ENCODE measurements at places on chromosomes 13 and 19. TPM values are rescaled to one million over a fixed set of nuclear protein-coding genes. Genes with fewer than 3 reads are reported as not detected.
A peak's percentile ranks its signal among the peaks of the same experiment; 100 is the strongest.

DNA sequence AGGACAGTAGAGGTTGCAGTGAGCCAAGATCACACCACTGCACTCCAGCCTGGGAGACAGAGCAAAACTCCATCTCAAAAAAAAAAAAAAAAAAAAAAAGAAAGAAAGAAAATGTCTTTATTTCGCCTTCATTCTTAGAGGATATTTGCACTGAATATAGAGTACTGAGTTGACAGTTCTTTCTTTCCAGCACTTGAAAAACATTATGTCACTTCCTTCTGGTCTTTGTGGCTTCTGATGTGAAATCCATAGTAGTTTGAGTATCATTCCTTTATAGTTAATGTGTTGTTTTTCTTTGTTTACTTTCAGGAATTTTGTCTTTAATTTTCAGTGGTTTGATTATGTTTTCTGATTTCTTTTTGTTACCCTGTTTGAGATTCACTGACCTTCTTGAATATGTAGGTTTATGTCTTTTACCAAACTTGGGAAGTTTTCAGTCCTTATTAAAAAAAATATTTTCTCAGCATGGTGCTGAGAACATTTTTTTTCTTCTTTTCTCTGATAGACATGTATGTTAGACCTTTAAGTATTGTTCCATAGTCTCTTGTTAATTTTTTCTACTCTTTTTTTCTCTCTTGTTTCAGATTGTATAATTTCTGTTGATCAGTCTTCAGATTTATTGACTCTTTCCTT lies 50.1 kb downstream of the PCCA start:
- no peak for DNase-seq

DNA sequence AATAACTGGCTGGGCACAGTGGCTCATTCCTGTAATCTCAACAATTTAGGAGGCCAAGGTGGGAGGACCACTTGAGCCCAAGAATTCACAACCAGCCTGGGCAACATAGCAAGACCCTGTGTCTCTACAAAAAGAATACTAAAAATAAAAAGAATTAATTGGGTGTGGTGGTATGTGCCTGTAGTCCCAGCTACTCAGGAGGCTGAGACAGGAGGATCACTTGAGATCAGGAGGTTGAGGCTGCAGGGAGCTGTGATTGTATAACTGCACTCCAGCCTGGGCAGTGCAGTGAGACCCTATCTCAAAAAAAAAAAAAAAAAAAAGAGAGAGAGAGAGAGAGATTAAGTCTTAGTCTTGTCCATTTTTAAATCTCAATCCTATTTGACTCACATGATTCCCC lies 35.6 kb upstream of the SERPINE3 start:
- no peak for DNase-seq

GRCh38 chr19:13163609-13164342 lies 13.6 kb downstream of the IER2 start:
- DNase-seq = peak; percentile 84

GRCh38 chr13:110256126-110256905 lies 50.6 kb downstream of the COL4A1 start:
- no peak for DNase-seq

DNA sequence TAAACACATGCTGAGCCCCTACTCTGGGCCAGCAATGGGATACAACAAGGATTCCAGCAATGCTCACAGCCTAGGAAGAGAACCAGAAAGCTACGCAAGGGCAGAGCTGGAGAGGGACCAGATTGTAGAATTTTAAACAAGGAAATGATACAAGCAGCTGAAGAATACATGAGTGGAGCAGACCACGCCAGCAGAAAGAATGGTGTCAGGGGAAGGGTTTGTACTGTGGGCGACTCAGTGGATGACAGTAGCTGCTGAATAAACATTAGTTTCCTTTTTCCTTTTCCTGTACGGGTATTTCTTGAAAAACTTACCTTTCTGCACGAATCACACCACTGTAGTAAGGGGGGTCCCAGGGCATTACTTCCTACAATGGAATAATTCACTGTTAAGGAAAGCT lies 30.7 kb downstream of the MIPEP start:
- no peak for DNase-seq

GRCh38 chr13:38888309-38888708 lies 102.3 kb downstream of the STOML3 start:
- DNase-seq = no peak

- no peak for DNase-seq
These were observed 3.4 kb downstream of the ZNF823 start for GRCh38 chr19:11735375-11735774.

GRCh38 chr19:1810439-1811160 lies 1.5 kb downstream of the ATP8B3 start:
- no peak for DNase-seq

- DNase-seq = no peak
These were observed 36.8 kb downstream of the VSTM2B start for GRCh38 chr19:29562299-29563297.

The SH3GL1 gene
- total RNA-seq = 45.8 TPM

The ZC3H4 gene
- total RNA-seq = 41.6 TPM

The OVOL3 gene
- total RNA-seq = not detected

The PIP5K1C gene
- 19.1 TPM for total RNA-seq
